MM.1S (cell line): ENCODE measurements at places on chromosomes 1 and 21.

GRCh38 chr21:38439957-38440356 lies 58.3 kb downstream of the ERG start:
- no peak for DNase-seq

- no peak for DNase-seq
Observed at GRCh38 chr1:8437347-8437746, 119.4 kb downstream of the SLC45A1 start.

- no peak for DNase-seq
Observed at GRCh38 chr1:30773722-30774358, 16.3 kb upstream of the LAPTM5 start.

- no peak for DNase-seq
Observed at GRCh38 chr1:170768929-170769328, 105.0 kb downstream of the PRRX1 start.

DNA sequence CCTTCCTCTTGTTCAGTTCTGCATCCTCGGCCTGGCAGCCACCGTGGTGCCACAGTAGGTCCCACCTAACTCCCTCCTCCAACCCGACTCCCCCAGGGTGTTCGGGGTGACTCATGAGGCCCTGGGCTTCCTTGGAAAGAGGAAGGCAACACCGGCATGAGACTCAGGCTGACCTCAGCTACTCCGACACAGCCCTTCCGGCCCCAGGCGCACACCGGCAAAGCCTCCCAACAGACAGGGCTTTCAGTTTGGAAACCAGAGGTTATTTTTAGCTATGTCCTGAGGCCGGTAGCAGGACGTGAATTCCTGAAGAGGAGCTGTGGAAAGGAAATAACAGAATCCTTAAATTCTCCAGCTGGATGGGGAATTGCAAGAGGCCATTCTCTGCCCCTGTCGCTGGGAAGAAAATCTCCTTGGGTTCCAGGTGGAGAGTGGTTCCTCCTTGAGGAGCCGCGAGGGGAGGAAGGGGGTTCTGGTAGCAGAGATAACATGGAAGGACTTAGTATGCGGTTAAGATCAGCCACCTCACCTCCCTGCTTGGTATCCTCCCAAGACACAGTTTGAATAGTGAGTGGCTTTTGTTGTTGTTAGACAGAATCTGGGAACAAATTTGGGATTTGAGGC lies 24.4 kb downstream of the PLXNA2 start:
- DNase-seq: no peak
